ENCODE measurements at places on chromosomes 3 and 15.

DNA sequence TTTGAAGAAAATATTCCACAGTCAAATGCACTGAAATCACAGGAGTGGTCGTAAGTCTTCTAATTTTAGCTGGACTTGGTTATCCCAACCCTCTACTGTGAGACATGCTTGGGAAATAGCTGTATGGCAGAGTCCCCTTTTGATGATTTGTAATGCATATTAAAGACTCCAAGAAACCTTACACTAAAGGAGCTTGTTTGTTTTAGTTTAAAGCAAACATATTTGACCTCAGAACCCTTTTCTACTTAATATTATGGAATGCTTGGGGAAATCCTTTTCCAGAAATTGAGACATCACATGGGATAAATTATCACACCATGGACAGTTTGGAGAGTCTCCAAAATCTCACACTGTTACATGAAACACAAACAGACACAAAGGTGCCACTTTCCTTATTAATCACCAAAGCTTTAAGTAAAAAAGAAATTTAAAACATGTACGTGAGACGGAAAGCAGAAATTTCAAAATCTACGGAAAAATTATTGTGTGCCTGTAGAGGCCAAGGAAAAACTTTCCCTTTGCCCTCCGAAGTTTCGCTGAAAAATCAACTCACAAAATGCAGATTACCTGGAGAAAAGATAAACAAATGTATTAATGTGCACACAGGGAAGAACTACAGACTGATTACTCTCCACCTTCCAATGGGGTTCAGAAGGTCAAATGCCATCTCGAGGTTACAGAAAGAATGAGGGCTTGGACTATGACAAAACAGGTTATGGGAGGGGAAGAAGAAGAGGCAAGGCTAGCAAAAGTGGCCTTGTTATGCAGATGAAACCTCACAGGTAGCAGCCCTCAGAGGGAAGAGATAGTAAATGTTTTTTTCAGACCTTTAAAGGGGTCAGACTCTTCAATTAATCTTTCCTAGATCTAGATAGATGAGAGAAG is 7.0 kb upstream of the CPB1 start:
- no peak for DNase-seq

DNA sequence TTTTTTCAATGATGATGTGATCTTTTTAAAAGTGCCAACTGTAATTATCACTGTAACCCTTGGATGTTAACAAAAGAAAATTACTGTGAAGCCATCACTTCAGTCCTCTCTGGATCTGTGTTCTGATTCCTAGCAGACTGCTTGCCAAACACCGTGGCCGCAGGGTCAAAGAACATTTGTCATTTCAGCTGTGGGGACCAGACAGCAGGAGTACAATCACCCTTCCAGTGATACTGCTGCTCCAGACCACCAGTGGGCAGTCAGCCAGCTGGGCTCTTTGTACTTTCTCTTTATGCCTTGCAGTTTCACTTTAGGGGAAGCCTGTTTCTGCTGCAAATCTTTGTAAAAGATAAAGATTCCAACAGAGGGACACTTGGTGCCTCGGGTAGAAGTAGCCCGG is 770.0 kb downstream of the GRM7 start:
- DNase-seq = no peak

DNA sequence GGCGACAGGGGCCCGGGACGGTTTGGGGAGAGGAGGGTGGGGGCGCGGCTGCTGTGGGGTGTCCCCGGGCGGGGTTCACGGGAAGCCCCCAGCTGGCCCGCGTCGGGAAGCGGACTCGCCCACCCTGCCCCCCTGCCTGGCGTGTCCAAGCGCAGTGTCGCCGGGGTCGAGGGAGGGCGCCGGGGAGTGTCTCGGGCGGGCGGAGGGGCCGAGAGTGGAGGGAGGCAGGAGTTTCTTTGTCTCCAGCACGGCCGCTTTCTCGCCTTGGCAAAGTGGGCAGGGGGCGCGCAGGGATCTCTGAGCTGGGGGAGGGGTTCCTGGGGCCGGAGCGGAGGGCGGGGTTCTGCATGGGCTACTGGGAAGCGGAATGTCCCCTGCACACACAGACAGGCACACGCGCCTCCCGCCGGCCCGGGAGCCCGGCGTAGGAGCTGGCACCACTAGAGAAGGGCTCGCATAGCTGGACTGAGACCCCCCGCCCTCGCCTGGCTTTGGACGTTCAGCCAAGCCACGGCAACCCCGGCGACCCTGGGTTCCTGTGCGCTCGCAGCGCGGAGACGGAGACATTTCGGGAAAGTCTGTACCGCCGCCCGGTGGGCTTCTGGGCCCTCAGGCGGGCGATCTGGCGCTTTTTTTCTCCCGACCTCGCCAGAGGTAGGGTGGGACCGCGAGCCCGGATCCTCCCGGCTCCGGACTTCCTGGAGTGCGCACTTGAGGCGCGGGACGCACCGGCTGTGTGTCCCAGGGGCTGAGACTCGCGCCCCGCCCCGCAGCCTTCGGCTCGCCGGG is 822 bp downstream of the ST8SIA2 start:
- no peak for DNase-seq

GRCh38 chr3:140896997-140897396 is 44.6 kb upstream of the SLC25A36 start:
- DNase-seq = no peak

GRCh38 chr15:75214293-75215096 is 12.8 kb downstream of the C15orf39 start:
- DNase-seq = no peak

DNA sequence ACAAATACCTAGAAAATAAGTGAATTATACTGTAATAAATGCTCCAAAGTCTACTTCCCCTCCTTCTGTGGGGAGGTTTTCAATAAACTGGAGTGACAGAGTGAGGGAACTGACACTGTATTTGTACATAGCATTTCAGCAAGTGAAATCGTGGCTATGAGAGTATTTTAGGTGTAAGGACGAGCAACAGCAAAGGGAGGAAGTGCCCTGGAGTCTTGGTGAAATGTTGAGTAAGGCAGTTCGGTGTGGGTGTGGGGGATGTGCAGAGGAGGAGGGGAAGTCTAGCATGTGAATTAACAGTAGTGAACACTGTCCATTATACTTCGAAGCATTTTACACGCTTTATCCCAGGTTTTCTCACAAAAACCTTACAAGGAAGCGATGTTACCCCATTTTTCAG is 18.1 kb upstream of the P2RY13 start:
- no peak for DNase-seq

DNA sequence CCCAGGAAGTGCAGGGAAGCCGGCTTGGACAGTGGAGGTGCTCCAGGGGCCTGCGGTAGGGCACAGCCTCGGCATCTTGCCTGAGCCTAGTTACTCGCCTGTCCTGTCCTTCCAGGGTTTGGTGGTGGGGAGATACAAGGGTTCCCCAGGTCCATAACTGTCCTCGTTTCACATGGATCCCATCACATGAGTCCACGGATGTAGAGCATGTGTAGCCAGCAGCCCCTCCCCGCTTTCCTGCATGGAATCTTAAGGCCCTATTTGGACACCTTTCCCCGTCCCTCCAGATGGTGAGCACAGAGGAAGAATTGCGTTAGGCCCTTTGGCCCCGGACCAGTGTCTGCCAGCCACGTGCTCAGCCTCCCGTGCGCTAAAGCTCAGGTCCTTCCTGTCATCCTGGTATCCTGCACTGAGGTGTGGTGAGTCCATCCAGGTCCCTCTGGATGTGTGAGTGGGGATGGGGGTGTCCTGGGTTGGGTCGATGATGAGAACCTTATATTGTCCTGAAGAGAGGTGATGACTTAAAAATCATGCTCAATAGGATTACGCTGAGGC is 230.4 kb downstream of the SNRPN start:
- DNase-seq = no peak

DNA sequence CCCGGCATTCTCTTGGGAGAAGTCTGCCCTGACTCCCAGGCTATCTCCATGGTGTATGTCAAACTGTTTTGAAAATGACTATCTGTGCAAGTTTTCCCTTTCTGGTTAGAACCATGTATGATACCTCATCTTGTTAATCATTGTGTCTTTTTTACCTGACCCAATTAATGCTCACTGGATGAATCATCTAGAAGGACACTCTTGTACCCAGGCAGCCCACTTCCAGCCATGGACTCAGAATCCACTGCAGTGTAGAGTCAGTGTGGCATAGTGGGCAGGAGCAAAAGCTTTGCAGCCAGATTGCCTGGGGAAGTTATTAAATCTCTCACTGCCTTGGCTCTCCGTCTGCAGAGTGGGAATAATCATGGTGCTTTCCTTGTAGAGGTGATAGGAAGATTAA is 1.2 kb downstream of the FAM3D start:
- DNase-seq = no peak

DNA sequence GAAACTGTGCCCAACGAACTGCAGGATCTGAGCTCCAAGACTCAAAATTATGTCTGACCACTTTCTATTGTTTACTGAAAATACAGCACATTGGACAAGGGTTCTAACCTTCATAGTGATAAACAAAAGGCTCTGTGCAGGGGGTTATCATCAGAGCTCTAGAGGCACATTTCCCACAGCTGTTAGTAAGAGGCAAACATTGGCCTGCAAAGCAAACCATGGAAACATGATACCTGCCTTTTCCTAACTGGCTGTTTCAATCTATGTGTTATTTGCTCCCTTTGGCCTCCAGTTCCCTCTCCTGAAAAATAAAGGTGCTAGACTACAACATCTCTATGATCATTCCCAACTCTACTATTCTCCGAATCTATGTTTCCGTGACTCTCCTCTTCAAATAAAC is 159.7 kb upstream of the ARHGEF26 start:
- DNase-seq = no peak

GRCh38 chr3:31039145-31039544 is 144.7 kb upstream of the GADL1 start:
- DNase-seq = no peak

DNA sequence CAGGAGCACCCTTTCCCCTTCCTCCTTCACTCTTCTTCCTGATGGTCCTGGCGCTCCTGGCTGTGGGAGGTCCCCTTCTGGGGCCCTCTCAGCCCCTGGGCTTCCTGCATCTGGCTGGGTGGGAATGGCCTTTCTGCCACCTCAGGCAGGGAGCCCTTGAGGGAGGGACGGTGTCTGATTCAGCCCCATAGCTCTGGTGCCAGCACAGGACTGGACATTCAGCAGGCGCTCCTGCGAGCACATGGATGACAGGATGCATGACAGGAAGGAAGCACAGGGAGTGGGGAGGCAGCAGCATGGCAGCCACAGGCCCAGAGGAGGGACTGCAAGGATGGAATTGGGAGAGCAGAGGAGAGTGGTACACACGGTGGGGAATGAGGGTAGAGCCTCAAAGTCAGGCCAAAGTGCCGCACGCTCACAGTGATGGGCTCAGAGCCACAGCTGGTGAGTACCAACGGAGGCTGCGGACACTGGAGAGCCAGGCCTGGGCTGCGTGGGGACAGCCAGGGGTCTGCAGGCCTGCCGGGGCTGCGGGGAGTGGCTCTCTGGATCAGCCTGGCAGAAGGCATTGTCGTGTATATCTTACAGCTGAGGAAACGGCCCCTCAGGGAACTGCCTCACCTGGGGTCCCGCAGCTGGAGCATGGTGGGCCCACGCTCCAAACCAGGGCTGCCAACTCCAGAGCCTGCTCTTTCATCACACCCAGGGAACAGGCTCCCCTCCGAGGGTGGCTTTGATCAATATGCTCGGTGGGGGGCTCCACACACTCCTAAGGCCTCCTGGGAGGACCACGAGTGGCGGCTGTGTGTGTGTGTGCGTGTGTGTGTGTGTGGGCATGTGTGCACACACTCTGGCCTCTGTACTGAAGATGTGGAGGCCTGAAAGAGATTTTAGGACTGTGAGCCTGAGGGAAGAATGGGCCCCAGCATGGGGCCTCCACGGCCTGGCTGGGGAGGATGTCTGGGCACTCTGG is 51.4 kb upstream of the CTSH start:
- DNase-seq = no peak

- DNase-seq = no peak
Measured at GRCh38 chr15:58587486-58587885, 155.7 kb downstream of the LIPC start.

DNA sequence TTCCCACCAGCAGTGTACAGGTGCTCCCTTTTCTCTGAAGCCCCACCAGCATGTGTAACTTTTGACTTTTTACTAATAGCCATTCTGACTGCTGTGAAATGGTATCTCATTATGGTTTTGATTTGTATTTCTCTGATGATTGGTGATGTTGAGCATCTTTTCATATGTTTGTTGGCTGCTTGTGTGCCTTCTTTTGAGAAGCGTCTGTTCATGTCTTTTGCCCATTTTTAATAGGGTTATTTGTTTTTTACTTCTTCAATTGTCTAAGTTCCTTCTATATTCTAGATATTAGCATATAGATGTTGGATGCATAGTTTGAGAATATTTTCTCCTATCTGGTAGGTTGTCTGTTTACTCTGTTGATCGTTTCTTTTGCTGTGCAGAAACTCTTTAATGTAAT is 14.6 kb downstream of the ACTC1 start:
- no peak for DNase-seq

GRCh38 chr3:197465197-197465995 is 90.4 kb downstream of the BDH1 start:
- DNase-seq = no peak

Data from GM04504 (cell line).